ENCODE measurements at places on chromosomes 7 and 10. TPM values are rescaled to one million over a fixed set of nuclear protein-coding genes. Genes with fewer than 3 reads are reported as not detected.

MMP21 gene
- not detected for total RNA-seq

WDR86 gene
- total RNA-seq: 8.5 TPM

CALN1 gene
- not detected for total RNA-seq

AGR2 gene
- total RNA-seq: not detected

NUTM2E gene
- not detected for total RNA-seq

AGAP5 gene
- total RNA-seq: 4.0 TPM

Data from osteoblast (primary cell).